T-helper 2 cell treated with Interferon-gamma antibody and Interleukin-4, amounts not matched to agents 5 μg/mL and 100 μg/mL, for 36 hours (primary cell): ENCODE measurements at places on chromosomes 11 and 22.
A peak's percentile ranks its signal among the peaks of the same experiment; 100 is the strongest.

DNA sequence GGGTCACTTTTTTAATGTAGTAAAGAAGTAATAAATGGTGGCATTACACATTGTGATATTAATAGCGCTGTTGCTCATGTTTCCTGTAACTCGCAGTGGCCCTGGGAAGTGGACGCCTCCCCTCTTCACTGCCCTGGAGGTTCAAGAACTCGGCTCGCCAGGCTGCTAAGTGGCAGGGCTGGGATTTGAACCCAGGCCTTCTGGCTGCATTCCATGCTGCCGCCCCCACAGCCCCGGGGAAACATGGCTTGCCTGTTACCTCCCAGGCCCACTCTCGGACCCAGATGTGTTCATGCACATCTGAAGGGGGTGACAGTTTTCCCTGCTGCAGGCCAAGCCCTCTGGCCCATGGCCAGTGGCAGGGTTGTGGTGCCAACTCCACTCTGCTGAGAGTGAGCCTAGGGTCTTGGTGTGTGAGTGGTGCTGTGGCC is 25.0 kb upstream of the MGAT3 start:
- H3K27me3 ChIP-seq = no peaks in the 10 kb centered on the region
- H3K36me3 ChIP-seq = peaks cover 24% of the 10 kb centered on the region
- DNase-seq = no peak
- H3K27ac ChIP-seq = no peak overlapping the region
- no peak overlapping the region for H3K4me3 ChIP-seq

GRCh38 chr11:30583476-30584280 is 2.5 kb downstream of the MPPED2 start:
- no peaks in the 10 kb centered on the region for H3K36me3 ChIP-seq
- DNase-seq = no peak
- H3K4me1 ChIP-seq = no peaks in the 10 kb centered on the region
- H3K27me3 ChIP-seq = peaks cover 51% of the 10 kb centered on the region
- no peak overlapping the region for H3K27ac ChIP-seq

GRCh38 chr11:64558065-64558745 is 32.8 kb upstream of the SLC22A12 start:
- no peaks in the 10 kb centered on the region for H3K4me1 ChIP-seq
- peaks cover 3% of the 10 kb centered on the region for H3K27me3 ChIP-seq
- H3K36me3 ChIP-seq = no peaks in the 10 kb centered on the region
- H3K27ac ChIP-seq = no peak overlapping the region
- no peak for DNase-seq

GRCh38 chr11:66008468-66009101 is 3.2 kb upstream of the CST6 start:
- H3K27me3 ChIP-seq = peaks cover 23% of the 10 kb centered on the region
- DNase-seq = no peak
- no peak overlapping the region for H3K27ac ChIP-seq
- H3K36me3 ChIP-seq = peaks cover 11% of the 10 kb centered on the region
- H3K4me1 ChIP-seq = peaks cover 3% of the 10 kb centered on the region
- H3K4me3 ChIP-seq = no peak overlapping the region

GRCh38 chr11:115122274-115122673 is 381.9 kb downstream of the CADM1 start:
- H3K4me3 ChIP-seq = no peak overlapping the region
- no peaks in the 10 kb centered on the region for H3K36me3 ChIP-seq
- peaks cover 2% of the 10 kb centered on the region for H3K27me3 ChIP-seq
- H3K4me1 ChIP-seq = no peaks in the 10 kb centered on the region

DNA sequence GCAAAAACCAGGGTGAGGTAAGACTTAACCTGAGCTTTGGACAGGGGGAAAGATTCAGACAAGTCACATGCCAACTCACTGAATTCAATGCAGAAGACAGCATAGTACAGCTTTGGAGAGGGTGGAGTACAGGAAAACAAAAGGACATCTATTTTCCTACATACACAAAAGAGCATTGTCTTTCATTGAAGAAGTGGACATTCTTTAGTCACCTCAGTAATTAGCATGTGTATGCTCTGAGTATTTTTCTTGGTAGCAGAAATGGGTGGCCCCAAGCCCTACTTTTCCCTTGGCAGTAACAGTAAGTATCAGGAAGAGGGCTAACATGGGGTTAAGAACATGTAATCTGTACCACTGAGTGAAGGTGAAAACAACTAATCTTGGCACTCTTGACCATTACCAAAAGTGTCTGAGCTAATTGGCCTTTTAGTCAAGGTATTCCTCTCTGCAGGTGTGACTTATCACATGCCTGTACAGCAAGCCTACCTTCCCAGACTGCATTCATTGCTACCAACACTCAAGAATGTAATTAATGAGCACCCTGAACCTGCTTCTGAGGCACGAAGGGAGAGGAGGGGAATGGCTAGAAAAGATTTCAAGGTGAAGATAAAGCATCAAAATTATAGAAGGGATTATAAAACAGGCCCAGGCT is 33.9 kb downstream of the SYTL2 start:
- no peak overlapping the region for H3K27ac ChIP-seq
- no peak overlapping the region for H3K4me3 ChIP-seq

DNA sequence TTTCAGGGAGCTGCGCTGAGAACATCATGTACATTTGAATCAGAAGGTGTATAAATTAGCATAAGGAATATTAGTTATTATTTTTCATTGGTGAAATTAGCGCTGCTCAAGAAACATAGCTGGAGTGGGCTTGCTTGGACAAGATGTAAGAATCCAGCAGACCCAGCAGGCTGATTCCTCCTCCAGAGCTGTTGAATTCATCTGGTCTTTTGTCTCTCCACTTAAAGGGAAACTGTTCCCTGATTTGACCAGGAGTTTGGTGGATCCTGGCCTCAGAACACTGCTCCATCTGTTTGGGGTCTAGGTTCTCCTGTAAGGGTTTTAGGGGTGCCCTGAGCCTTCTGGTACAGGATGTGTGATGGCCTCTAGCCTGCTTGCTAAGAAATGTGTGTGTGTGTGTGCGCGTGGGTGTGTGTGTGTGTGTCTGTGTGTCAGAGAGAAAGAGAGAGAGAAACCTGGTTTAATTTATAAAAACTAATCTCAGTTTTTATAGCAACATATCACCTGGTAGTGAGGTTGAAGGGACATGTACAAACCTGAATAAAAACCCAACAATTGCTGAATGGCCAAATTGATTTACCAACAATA is 8.3 kb upstream of the SORL1 start:
- peaks cover 18% of the 10 kb centered on the region for H3K36me3 ChIP-seq
- H3K27me3 ChIP-seq = no peaks in the 10 kb centered on the region
- no peak for DNase-seq
- peaks cover 36% of the 10 kb centered on the region for H3K4me1 ChIP-seq
- H3K4me3 ChIP-seq = no peak overlapping the region

- peak overlapping the region; percentile 77 for H3K4me3 ChIP-seq
- no peak for DNase-seq
- H3K36me3 ChIP-seq = no peaks in the 10 kb centered on the region
Measured at GRCh38 chr11:128687321-128687720, 6.6 kb upstream of the FLI1 start.

DNA sequence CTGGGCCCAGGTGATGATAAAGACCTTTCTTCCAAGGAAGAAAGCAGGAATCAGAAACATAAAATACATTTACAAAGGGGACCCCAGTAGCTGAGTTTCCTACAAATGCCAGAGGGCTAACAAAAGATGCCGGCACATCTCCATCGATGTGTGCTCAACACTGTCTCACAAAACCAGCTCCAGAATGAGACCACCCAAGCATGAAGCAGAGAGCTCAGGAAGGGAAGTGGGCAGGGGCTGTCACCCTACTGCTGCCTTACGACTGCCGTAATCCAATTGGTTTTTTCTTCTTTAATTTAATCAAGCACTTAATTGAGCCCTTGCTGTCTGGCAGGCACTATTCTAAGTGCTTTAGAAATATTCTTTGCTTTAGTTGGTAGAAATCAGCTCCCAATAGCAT is 26.1 kb downstream of the SMCO4 start:
- DNase-seq = no peak
- no peaks in the 10 kb centered on the region for H3K27me3 ChIP-seq
- no peak overlapping the region for H3K4me3 ChIP-seq
- H3K4me1 ChIP-seq = peaks cover 63% of the 10 kb centered on the region
- H3K27ac ChIP-seq = no peak overlapping the region

DNA sequence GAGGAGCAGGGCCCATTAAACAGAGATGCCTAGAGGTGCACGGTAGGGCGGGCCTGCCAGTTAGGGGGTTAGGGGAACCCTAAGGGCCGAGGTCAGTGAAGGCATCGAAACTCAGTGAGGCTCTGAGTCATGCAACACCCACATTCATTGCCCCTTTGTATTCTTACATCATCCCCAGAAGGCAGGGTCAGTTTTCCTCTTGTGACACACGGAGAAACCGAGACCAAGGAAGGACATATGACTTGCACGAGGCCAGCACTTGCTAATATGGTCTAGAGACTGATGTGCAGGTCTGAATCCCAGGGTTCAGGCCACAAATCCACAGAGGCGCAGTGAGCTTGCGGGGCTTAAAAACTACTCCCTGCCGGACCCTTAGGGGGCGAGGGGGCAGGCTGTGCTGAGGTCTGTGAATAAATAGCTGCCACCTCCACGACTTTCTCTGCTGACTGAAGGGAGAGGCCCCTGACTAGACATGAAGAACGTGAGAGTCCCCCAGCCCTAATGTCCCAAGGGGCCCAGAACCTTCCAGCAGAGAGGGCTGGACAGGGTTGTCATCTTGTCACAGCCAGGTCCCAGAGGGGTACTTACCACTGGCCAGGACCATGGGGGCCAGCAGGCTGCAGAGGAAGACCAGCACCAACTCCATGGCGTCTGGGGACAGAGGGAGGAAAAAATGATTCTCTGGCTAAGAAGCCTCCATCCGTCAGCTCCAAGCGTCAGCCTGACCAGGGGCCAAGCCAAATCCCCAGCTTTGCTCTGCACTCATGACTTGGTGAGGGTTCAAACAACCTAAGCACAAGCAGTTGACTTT is 17.8 kb upstream of the FXYD2 start:
- H3K4me1 ChIP-seq = no peaks in the 10 kb centered on the region
- H3K4me3 ChIP-seq = no peak overlapping the region
- H3K27ac ChIP-seq = no peak overlapping the region
- H3K27me3 ChIP-seq = peaks cover 14% of the 10 kb centered on the region
- no peaks in the 10 kb centered on the region for H3K36me3 ChIP-seq
- no peak for DNase-seq

DNA sequence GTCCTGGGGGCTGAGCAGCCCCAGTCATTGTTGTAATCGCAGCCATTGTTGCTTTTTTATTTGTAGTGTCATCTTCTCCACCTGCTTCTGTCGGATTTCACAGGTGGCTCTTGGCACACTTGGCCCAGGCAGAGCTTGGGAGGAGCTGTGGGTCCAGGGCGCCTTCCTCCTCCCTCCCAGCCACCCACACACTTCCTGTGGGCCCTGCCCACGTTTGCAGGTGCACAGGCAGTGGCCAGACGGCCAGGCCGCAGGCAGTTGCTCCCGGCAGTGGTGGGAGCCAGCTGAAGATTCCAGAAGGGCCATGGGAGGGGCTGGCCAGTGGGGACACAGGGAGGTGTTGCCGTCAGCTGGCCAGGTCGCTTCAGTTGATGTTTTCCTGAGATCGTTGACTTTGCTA is 1191.9 kb downstream of the BRD1 start:
- no peaks in the 10 kb centered on the region for H3K27me3 ChIP-seq
- no peak overlapping the region for H3K27ac ChIP-seq
- H3K4me1 ChIP-seq = no peaks in the 10 kb centered on the region
- H3K4me3 ChIP-seq = no peak overlapping the region

DNA sequence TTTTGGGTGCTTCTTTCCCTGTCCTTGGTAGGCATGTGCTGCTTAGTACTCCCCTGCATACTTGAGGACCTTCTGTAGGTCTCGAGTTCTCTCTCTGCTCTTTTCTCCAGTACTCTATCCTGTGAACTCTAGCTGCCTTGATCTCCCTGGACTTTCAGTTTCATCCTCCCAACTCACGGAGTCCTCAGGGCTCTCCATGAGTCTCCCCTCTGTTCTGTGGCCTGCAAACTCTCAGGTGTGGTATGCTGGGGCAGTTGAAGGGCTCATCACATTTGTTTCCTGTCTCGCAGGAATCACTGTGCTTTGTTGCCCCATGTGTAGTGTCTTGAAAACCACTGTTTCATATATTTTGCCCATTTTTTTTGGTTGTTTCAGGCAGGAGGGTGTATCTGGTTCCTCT is 3.3 kb upstream of the PACS1 start:
- DNase-seq = no peak
- peaks cover 43% of the 10 kb centered on the region for H3K4me1 ChIP-seq
- no peaks in the 10 kb centered on the region for H3K27me3 ChIP-seq
